ENCODE measurements at places on chromosomes 11 and 22.

GRCh38 chr11:32870676-32871075, 21.9 kb upstream of the QSER1 start:
- no peak for DNase-seq

- DNase-seq, result no peak
Measured at GRCh38 chr11:104873252-104873651, 25.0 kb downstream of the CASP12 start.

DNA sequence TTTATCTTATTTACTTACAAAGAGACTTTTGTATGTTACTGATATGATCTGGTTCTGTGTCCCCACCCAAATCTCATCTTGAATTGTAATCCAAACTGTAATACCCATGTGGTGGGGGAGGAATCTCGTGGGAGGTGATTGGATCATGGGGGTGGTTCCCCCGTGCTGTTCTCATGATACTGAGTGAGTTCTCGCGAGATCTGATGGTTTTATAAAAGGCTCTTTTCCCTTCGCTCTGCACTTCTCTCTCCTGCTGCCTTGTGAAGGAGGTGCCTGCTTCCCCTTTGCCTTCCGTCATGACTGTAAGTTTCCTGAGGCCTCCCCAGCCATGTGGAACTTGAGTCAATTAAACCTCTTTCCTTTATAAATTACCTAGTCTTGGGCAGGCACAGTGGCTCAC, 42.4 kb upstream of the WNT7B start:
- no peak for DNase-seq

DNA sequence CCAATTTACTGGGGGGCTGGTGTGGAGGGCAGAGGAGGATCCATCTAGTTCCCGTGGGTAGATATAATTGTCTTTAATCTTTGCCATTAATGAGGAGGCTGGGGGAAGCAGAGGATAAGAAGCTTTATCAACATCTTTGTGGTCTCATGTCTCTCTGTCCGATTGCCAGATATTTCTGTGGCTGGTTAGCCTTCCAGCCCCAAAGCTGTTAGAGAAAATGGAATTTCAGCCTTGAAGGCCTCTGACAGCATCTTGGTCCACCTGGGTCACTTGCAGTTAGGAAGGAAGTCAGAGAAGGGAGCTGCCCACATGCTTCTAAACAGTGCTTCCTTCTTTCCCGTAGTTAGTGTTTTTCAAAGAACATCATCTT, 56.9 kb downstream of the ABTB2 start:
- no peak for DNase-seq

Data from GM12878 (cell line).